MG63 (cell line): ENCODE measurements at places on chromosomes 7 and 10. TPM values are rescaled to one million over a fixed set of nuclear protein-coding genes. Genes with fewer than 3 reads are reported as not detected.

DNA sequence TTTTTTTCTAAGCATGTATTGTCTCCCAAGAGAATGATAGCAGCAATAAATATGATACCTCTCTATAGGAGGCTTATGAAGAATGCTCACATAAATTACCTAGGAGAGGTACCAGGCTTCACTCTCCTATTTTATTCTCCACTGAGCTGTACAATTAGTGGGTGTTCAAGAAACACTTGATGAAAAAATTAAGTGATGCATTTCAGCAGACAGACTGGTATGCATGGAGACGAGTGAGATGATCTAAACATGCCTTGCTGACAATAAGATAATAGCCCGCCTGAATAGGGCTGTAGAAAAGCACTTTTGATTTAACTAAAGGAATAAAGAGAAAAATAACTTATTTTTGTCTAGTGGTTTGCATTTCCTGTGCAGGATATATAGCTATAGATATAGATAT lies 1449.7 kb downstream of the GATA3 start:
- no peak for DNase-seq

DNA sequence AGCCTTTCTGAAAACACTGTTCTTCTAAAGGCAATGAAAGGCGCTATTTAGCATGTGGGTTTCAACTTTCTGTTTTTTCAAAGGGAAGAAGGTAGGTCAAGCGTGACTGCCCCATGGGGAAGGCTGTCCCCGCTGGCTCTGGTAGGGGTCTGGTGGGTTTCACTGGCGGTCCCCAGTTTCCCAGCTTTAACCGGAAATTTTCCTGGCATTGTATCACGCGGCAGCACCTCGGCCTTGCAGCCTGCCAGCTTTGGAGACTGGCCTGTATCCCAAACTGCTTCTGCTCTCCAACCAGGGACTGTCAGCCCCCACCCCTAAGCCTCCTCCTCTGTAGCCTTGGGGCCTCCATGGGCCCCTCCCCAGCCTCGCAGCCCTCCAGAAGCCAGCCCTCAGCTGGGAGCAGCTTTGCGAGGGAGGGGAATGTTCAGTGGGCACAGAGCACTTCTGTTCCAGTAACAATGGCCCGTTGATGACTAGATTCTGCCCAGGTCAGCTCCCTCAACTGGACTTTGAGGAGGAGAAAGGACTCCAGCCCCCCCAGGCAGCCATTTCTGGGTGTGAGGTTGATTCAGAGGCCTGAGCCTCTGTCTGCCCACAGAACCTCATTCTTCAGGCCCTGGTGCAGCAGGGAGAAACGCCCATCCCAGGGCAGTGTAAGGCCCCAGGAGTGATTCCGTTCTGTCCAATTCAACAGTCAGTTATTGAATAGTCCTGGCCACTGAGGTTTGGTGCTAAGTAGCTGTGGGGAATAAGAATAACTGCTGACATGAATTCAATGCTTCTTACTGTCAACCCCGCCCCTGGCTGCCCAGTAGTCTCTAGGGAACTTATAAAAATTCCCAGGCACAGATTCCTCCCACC lies 17.1 kb downstream of the CHST3 start:
- DNase-seq: peak; percentile 48

- DNase-seq: no peak
Measured at GRCh38 chr7:71727347-71727746, 595.4 kb downstream of the GALNT17 start.

DNA sequence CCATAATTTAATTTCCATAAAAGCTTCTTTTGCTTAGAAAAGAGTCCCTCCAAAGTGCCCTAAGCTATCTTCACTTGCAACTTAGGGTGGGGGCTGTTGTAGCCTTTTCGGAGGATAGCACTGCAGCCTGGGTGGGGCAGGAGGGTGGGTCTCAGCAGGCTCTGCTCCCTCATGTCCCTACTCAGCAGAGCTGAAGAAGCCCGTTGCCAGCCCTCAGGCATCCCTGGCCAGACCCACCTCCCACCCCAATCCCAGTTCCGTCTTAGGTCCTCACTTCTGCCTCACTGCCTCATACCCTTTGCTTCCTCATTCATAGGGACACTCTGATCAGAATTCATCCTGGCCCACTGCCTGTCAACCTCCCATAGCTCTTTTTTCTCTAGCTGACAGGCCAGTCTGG lies 99.8 kb upstream of the ZMIZ1 start:
- no peak for DNase-seq

DNA sequence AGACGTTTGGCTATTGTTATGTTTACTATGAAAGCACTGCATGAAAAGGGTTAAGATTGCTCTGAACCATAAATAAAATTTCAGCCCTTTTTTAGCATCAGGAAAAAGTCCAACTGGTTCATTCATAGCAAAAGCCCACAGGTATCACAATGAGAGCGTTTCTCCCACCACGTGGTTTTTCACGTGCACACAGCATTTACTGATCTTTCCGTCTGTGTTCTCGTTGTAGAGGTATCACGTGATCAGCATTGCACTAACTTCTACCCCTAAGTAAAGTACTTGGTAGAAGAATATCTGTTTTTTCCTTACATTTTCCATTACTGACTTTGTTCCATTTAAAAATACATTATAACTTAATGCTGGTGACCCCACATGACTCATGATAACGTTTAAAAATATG lies 17.8 kb upstream of the CCDC3 start:
- DNase-seq: no peak

DNA sequence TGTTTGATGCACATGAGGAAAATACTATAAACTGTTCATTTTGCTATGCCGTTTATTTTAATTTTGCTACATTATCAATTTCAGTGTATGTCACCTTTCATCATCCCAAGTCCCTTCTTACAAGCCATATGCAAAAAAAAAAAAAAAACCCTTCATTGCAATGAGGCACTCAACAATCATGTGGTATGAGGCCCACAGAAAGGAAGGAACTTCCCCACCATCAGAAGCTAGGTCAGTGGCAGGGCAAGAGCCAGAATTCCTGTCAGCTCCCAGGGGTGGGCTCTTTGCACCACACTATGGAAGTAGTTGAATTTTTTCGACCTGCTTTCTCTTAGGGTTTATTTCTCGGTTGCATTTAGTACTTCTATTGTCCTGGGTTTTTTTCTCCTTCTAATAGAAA lies 75.4 kb downstream of the NOC3L start:
- no peak for DNase-seq

GRCh38 chr7:11847336-11847735 lies 15.3 kb upstream of the THSD7A start:
- no peak for DNase-seq

- DNase-seq: no peak
Measured at GRCh38 chr7:55623617-55624016, 51.3 kb upstream of the VOPP1 start.

DNA sequence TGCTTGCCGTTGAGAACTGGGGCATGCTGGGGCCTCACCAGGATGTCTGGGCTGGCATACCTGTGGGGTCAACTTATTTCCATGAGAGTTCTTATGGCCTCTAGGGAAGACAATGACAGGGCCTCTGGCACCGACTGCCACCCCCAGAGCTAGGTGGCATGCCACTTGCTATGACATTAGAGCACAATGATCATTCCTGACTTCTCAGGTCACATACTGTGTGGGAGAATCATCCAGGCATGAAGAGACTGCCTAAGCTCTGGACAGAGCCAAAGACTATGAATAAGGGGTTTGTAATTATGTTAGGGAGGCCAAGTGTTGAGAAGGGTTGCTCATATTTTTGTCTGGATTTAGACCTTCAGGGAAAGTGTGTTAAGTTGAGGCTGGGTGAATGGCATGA lies 97.5 kb downstream of the PTPN20 start:
- no peak for DNase-seq

DNA sequence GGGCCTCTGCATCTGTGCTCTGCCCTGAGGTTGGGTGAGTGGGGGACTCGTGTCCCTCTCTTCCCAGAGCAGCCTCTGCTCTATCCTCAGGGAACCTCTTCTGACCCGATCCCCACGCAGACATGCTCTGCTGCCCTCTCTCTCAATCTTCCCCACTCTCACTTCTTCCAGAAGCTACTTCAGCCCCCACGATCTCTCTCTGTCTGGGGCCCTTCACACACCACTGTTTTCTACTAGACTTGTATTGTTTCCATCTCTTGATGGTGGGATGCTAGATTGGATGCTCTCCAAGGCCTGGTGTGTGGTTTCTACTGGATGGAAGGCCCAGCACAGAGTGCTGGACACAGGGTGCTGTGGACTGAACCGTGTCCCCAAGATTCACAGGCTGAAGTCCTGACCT lies 10.0 kb downstream of the MGMT start:
- DNase-seq: no peak

DNA sequence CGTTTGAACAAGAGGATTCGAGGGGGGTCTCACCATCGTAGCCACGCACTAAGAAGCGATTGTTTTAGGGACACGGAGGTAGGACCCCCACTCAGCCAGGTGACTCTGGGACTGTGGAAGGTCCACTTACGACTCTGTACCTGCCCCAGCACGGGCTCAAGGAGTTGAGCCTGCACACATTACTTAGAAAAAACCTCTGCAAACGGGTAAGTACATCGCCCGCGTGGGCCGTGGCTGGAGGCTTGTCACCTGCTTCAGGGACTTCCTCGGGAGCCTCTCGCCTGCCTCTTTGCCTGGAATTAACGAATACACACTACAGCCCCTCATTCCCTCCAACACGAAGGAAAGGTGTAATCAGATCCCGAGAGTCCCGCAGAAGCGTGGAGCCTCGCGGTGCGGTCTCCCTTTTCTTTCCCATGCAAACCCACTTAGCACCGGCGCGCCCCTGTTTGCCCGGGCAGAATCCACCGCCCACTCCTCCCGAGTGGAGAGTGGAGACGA lies 826 bp downstream of the PODXL start:
- no peak for DNase-seq

DNA sequence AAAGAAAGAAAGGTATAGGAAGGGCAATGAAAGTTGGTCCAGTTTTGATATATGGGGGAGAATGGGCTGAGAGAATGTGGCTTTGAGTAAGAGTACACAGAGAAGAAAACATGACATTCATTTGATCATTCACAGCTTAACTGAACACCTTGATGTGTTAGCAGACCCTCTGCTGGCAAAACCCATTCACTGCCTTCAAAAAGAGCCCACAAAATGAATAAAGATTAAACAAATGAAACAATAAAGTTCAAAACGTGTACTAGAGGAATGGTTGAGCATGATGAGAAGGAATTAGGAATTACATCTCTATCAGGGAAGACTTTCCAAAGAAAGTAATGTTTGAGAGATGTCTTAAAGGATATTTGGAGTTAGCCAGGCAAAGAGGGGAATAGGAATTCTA lies 2.1 kb downstream of the WEE2 start:
- no peak for DNase-seq

DNA sequence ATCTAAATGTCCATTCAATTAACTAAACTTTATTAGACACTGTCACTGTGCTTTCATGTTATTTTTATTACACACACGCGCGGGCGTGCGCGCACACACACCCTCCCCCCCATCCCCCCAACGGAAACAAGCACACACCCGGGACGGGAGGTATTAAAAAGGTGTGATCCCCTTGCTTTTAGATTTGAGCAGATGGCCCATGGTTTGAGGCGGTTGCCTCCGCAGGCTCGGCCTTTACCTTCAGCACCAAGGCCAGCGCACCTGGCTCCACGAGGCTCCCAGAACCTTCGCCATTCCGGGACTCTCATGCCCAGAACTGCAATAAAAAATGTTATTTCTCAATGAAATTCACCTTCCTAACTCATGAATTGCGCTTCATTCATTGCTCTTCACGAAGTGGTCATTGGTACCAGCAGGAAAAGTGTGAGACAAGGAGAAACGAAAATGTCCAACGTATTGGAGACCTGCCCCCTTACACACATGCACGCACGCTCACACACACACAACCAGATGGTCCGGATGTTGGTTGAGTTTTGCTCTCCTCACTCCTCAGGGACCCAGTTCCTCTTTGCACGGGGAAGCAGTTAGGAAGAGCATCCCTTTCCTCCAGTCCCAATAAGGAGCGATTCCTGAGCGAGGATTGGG lies 20.8 kb upstream of the PTF1A start:
- peak; percentile 17 for DNase-seq

DNA sequence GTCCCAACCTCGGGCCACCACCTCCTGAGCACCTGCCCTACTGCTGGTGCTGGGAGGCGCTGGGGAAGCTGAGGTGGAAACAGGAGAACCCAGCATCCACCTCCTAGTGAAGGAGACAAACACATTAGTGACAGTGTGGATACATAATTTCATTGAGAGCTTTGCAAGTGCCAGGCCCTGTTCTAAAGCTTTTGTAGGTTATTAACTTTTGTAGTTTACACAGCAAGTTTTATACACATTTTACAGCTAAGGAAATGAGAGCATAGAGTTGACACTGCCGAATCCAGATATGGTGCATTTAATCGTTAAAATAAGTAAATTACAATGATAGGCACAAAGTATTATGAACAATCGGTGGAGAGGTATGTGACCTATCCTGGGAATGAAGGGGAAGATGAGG lies 466.1 kb upstream of the C7orf33 start:
- no peak for DNase-seq

DNA sequence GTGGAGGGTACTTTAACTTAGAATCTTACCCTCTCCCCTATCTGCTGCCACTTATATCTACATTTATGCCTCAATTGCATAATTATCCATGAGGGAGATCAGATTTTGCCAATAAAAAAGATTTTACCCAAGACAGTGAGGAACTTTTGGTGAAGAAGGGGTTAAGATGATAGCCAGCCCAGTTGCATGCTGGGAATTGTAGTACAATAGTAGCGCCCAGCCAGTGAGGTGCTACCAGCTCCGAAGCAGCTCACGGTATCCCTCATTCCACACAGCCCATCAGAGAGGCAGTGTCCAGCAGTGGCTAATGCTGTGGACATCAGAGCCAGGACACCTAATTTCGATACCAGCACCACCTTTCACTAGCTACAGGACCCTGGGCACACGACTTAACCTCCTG lies 5.9 kb upstream of the LGI1 start:
- no peak for DNase-seq

DNA sequence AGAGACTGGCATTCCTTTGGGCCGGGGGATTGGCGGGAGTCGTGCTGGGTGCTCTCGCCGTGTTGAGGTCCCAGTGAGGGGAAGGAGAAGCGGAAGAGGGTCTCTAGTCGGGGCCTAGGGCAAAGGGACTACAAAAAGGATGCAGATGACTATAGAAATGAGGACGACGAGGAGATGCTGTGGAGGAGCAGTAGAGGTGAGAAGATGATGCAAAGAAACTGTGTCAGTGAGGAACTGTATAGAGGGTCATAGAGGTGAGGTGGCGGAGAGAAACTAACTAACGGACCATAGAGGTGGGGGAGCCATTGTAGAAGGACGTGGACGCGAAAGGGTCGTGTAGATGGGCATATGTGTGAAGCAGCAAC lies 324 bp downstream of the TWNK start:
- no peak for DNase-seq

- DNase-seq: no peak
Measured at GRCh38 chr7:1245524-1246050, 12.9 kb downstream of the UNCX start.

The COL26A1 gene
- 1.2 TPM in 1 of 2 replicates, not detected in the other for total RNA-seq

The PSPH gene
- total RNA-seq: 51.9 and 125 TPM in 2 replicates

The PLXNA4 gene
- not detected in 2 replicates for total RNA-seq

The AKR1C4 gene
- total RNA-seq: not detected in 2 replicates

The SPDYE2B gene
- total RNA-seq: not detected in 2 replicates

The NPFFR1 gene
- total RNA-seq: not detected in 2 replicates

The SPDYE16 gene
- total RNA-seq: not detected in 2 replicates

The OR2A1 gene
- total RNA-seq: not detected in 2 replicates
